ENCODE measurements at places on chromosomes 7 and 10.

GRCh38 chr7:137519181-137519691, 175.7 kb upstream of the PTN start:
- DNase-seq: no peak

DNA sequence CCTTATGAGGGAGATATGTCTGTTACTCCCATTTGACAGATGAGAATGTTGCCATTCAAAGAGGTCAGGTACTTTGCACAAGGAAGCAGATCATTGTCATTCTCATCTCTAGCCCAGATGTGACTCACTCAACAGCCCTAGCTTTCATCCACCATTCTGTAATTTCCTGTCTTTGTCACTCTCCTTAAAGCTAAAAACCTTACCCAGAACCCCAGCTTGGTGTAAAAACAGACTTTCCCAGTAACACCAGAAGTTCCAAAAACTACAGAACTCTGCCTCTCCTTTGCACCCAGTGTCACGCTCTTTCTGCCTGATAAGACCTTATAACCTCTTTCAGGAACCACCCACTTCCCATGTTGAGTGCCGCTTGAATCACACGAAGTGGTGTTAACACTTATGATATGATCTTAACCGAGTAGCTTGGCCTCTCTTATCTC, 89.1 kb upstream of the SP4 start:
- no peak for DNase-seq

- DNase-seq: no peak
Observed at GRCh38 chr10:5297466-5297865, 67.3 kb upstream of the UCN3 start.

DNA sequence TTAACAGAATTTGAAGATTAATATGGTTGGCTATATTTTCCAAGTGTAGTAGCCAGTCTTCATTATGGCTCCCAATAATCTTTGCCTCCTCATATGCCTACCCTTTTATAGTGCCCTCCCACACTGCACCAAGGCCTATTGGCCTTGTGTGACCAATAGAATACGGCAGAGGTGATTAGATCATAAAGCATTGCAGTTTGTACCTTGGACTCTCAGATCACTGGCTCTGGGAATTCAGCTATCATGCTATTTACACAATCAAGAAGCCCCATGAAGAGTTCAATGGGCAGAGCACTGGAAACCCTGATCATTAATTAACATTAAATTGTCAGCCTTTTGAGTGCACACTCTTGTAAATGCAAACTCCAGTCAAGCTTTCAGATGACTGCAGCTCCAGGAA, 154.5 kb upstream of the MAGI2 start:
- DNase-seq: no peak

Measured in putamen (tissue), 1 donor.